Camera-type eye (tissue), 1 donor: ENCODE measurements at places on chromosomes 4 and X. TPM values are rescaled to one million over a fixed set of nuclear protein-coding genes. Genes with fewer than 3 reads are reported as not detected.

The ETDA gene
- not detected for total RNA-seq

The RPA4 gene
- total RNA-seq, result 6.1 TPM

The TRAPPC11 gene
- total RNA-seq, result 66.6 TPM

The ERAS gene
- total RNA-seq, result not detected

The IL15 gene
- total RNA-seq, result 2.4 TPM

The CTAG1B gene
- total RNA-seq, result not detected

The CT83 gene
- total RNA-seq, result not detected

The SSX4 gene
- not detected for total RNA-seq

The PPP4R3C gene
- not detected for total RNA-seq

The FMR1NB gene
- total RNA-seq, result not detected

The ANOS1 gene
- 49.4 TPM for total RNA-seq

The C4orf50 gene
- total RNA-seq, result 2.0 TPM

The RAB39B gene
- total RNA-seq, result 12.3 TPM

The TRIM61 gene
- 2.7 TPM for total RNA-seq
